ENCODE measurements at places on chromosomes 12 and 14.

DNA sequence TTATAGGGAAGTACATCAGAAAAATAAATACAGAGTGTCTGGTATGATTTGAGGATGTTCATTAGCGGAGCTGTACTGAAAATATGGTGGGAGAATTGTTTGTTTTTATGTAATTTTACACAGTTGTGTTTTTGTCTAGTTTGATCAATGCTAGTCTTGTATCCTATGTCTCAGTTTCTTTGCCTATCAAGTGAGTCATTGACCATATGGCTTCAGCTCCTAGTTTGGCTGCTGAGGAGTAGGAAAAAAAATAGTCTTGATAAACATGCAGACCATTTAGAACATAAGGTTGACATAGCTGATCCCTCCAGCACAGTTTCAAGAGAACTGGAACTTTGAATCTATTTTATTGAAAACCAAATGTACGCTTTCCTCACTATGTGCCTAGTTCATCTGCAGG is 1292.1 kb upstream of the FLRT2 start:
- no peak for DNase-seq

DNA sequence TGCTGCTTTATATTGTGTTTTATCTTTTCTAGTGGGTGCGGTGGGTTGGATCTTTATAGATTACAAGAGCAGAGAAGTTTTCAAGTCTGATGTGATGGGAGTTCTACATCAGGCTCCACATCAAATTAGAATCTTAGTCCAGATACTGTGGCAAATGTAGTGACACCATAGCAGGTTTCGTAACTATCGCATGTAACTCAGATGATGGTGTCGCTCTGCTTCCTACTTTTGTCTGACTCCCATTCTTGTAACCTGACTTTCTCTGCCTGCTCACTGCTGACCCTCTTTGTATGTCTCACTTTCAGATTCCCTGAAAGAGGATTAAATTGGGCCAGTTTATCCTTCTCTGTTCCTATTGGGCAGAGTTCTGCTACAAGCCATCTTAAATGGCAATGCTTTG is 22.8 kb upstream of the FBXO34 start:
- DNase-seq = no peak

GRCh38 chr14:78946949-78947348 is 776.8 kb downstream of the NRXN3 start:
- no peak for DNase-seq

- no peak for DNase-seq
These were observed 6.1 kb downstream of the METTL3 start for GRCh38 chr14:21505012-21505553.

DNA sequence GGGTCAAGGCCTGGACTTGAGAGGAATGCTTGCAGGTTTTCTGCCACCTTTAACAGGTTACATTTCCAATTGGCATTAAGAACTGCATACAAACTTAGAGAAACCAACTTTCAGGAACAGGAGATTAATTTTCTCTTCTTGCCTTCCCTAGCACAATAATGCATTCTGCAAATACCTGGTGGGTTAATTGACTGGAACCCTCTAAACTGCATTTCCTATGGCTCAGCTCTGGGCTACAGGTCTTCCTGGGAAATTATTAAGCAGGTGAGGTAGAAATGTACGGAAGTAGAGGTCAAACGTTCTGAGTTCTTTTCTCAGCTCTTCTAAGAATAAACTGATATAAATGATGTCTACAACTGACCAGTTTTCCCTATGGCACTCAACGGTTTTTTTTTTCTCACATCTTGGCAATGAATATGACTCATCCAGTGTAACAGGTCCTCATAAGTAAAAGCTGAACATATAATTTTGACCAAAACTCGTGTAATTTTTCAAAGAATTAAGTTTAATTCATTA is 144.9 kb upstream of the PELI2 start:
- DNase-seq = no peak

- no peak for DNase-seq
These were observed 100.8 kb upstream of the DIO3 start for GRCh38 chr14:101460521-101460920.

GRCh38 chr12:5516371-5517241 is 84.7 kb downstream of the NTF3 start:
- peak; percentile 58 for DNase-seq

GRCh38 chr12:46082490-46083200 is 92.3 kb upstream of the SCAF11 start:
- DNase-seq = no peak

DNA sequence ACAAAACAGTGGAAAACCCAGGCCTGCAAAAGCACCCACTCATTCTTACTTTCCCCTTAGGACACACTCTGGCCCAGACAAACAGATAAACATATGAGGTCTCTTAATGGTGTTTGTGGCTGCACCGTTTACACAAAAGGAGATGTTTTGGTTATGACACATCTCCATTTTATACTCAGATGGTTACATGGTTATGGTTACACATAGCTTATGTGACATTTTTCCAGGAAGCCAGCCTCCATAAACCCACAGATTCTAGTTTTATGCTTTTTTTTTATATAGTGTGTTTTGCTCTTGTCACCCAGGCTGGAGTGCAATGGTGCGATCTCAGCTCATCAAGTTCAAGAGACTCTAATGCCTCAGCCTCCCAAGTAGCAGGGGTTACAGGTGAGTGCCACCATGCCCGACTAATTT is 3.5 kb upstream of the KLRD1 start:
- DNase-seq = no peak

DNA sequence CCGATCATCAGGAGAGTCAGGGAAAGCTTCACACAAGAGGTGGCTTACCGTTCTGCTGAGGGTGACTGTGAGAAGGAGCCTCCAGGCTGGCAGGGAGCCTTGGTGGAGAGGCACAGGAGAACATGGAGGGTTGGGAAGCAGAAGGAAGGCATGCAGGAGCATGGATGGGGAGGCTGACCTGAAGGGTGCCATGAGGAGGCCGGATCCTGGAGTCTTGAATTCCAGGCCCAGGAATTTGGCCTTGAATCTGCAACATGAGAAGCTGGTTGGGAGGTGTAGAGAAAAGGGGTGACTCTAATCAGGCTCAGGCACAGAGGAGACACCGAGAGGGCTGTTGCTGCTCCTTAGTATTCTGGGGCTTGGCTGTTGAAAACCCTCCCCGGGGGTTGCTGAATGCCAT is 130.2 kb downstream of the PELI2 start:
- no peak for DNase-seq

Data from vagina (tissue), 2 donors.